ENCODE measurements at places on chromosomes 2 and 18.

GRCh38 chr18:76771192-76771799, 51.1 kb upstream of the ZNF236 start:
- no peak for DNase-seq

- DNase-seq: no peak
These were observed 50.5 kb downstream of the ADD2 start for GRCh38 chr2:70717431-70718038.

DNA sequence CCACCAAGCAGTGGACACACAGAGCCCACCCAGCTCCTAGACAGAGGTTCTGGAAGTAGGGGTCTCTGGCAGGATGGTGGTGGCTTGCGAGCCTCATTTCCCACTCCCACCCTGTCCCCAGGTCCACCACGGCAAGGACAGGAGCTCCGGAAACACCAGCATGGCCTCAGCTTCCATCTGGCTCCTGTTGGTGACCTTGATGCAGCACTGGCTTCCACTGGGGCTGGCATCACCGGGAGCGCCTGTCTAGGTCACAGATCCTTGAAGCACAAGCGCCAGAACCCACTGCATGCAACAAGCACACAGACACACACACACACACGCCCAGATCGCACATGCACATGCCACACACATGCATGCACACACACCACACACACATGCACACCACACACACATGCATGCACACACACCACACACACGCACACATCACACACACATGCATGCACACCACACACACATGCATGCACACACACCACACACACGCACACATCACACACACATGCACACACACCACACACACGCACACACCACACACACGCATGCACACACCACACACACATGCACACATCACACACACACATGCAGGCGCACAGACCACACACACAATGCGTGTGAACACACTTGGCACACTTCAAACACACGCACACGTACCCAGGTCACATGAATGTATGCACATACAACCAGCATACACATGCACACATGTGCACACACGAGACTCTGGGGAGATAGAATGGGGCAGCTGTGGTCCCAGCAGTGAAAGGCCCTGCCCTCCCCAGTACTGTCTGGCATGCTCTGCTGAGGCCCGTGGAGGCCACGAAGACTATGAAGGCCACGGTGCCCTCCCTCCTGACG, 63.7 kb downstream of the TWIST2 start:
- DNase-seq: no peak

DNA sequence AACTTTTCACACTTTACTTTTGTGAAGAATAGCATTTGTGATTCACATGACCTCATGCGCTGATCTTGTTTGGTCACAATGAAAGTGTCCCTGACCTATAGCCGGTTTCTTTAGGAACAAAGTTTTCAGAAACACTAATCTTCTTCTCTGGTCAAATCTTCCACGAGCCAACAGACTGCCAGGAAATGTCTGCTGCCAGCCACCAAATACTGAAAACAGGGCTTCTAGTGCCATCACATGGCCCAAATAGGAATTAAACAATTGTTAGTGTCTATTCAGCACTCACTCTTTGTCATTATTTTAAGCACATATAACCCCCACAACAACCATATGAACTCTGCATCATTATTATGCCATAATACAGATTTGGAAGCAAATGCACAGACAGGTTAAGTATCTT, 286.5 kb upstream of the SYT4 start:
- no peak for DNase-seq

DNA sequence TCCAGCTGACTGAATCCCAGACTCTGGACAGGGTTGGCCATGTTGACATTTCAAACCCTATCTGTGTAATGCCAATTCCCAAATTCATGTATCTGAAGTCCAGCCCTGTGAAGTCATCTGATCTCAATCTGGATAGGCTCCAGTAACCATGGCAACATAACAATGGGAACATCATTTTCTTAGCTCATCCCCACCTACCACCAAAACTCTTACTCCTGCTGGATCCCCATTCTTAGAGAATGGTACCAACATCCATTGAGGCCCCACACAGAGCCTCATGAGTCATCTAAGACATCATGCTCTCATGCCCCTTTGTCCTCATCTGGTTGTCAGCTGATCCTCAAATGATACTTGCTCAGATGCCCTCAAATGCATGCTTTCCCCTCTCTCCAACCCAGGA, 58.9 kb upstream of the TEX51 start:
- no peak for DNase-seq

GRCh38 chr18:51655327-51655698, 457.8 kb upstream of the MEX3C start:
- no peak for DNase-seq

- DNase-seq: no peak
These were observed 66.2 kb upstream of the CTDP1 start for GRCh38 chr18:79613186-79613931.

DNA sequence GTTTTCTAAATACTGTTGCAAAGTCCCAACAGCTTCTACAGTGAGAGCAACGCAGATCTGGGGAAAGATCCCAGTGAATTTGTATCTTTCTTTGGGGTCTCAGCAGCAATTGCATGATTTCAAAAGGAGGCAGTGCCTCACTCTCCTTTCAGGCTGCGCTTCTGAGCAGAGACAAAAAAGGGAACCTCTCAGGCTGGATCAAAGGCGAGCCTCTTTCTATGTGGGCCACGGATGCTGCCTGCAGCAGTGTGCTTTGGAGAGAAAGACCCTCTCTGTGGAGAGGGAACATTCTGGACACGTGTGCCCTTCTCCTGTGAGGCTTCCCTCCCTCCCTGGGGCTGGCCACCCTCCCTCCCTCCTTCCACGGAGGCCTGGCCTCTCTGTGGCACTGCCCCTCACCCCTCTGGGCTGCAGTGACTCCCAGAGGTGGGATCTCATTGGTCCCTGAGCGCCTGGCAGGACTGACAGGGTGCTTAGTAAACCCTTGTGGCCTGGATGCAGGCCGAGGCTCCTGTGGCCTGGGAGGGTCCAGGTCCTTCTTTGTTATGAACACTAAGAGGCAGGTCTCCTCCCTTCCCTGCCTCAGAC, 21.6 kb upstream of the PDIA6 start:
- DNase-seq: no peak

DNA sequence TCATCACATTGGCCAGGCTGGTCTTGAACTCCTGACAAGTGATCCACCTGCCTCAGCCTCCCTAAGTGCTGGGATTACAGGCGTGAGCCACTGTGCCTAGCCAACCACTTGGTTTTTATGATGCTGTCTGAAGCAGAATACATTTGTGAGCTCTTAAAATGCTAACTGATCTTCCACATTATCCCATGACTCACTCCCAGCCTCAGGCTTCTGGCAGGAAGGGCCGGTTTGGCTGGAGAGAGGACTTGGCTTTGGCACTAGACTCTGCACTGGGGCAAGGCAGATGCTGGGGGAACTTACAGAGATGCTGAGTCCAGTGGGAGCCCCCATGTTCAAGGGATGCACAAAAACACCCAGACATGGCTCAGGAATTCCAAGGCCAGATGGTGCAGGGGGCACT, 40.5 kb upstream of the SH3BP4 start:
- DNase-seq: no peak

- no peak for DNase-seq
These were observed 82.4 kb downstream of the EXOC6B start for GRCh38 chr2:72743481-72743880.

- DNase-seq: no peak
These were observed 133.8 kb downstream of the AGAP1 start for GRCh38 chr2:235627682-235628081.

GRCh38 chr2:128541448-128541847, 222.8 kb upstream of the HS6ST1 start:
- DNase-seq: no peak

DNA sequence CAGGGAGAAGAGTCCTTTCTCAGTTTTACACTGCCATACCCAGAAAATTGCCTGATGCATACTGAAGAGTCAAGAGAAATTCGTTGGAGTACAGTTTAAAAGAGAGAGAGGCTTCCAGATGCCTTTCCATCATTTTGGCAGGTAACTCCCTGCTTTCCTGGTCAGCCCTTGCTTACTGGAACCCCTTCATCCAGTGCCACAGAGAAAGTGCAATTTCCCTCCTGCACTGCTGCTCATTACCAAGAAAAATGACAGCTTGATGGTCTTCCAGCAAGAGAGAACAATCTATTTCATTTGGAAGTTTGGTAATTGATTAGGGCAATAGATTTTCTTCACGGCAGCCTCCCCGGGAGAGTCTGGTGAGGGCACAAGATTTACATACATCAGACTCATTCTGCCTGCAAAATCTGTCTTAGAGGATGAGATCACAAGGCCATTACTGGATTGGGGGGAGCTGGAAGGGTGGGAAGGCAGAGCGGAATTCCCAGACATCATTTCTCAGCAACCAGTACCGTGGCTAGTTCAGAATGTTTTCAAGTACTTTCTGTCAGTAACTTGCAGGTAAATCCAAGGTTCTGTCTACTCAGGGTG, 102.8 kb upstream of the SLC14A2 start:
- DNase-seq: no peak

- DNase-seq: no peak
These were observed 33.3 kb downstream of the POLR1A start for GRCh38 chr2:86072271-86072858.

All from activated gamma-delta T cell (primary cell).